CD4-positive, alpha-beta memory T cell (primary cell): ENCODE measurements at places on chromosomes 7 and 10. TPM values are rescaled to one million over a fixed set of nuclear protein-coding genes. Genes with fewer than 3 reads are reported as not detected.

DNA sequence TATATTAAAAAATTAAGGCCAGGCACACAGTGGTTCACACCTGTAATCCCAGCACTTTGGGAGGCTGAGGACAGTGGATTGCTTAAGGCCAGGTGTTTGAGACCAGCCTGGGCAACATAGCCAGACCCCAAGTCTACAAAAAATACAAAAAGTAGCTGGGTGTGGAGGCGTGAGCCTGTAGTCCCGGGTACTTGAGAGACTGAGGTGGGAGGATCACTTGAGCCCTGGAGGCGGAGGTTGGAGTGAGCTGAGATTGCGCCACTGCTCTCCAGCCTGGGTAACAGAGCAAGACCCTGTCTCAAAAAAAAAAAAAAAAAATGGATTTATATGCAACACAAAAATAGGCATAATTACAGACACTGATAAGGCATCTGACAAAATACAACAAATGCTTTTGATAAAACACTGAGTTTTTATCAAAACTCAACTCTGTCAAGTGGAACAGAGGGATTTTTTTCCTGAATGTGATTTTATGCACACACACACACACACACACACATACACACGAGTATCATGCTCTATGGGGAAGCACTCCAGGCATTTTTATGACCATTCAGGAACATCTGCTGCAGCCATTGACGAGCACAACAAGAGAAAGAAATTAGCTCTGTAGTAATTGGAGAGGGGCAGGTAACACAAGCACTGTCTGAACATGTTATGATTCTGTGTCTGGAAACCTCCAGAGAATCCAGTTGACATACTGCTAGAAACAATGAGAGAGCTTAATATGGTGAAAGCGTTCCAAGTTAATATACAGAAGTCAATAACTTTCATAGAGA is 193.1 kb downstream of the WDR37 start:
- peaks cover 7% of the 10 kb centered on the region for H3K4me1 ChIP-seq
- H3K4me3 ChIP-seq = no peak overlapping the region
- no peak for DNase-seq
- H3K36me3 ChIP-seq = no peaks in the 10 kb centered on the region
- H3K27me3 ChIP-seq = no peaks in the 10 kb centered on the region

GRCh38 chr10:24579906-24580305 is 143.8 kb downstream of the ARHGAP21 start:
- no peak overlapping the region for H3K27ac ChIP-seq
- H3K4me3 ChIP-seq = no peak overlapping the region
- no peaks in the 10 kb centered on the region for H3K36me3 ChIP-seq
- H3K4me1 ChIP-seq = no peaks in the 10 kb centered on the region
- H3K27me3 ChIP-seq = no peaks in the 10 kb centered on the region

DNA sequence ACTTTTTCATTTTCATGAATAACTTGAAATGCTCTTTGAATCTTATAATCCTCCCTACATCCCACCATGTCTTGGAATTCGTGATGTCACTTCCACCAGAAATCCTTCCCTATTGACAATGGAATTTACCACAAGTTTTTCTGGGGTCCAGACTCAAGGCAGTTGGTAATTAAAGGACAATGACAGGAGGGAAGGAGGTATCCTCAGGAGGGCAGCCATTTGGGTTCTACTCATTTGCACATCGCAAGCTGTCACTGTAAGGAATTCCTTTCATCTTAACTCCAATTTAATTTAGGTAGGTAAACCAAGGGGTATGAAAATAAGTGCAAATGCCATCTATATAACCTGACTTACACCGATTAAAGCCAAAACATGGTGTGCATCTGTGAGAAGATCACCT is 21.9 kb downstream of the LRRC17 start:
- H3K27ac ChIP-seq = no peak overlapping the region
- no peaks in the 10 kb centered on the region for H3K36me3 ChIP-seq
- no peaks in the 10 kb centered on the region for H3K4me1 ChIP-seq

DNA sequence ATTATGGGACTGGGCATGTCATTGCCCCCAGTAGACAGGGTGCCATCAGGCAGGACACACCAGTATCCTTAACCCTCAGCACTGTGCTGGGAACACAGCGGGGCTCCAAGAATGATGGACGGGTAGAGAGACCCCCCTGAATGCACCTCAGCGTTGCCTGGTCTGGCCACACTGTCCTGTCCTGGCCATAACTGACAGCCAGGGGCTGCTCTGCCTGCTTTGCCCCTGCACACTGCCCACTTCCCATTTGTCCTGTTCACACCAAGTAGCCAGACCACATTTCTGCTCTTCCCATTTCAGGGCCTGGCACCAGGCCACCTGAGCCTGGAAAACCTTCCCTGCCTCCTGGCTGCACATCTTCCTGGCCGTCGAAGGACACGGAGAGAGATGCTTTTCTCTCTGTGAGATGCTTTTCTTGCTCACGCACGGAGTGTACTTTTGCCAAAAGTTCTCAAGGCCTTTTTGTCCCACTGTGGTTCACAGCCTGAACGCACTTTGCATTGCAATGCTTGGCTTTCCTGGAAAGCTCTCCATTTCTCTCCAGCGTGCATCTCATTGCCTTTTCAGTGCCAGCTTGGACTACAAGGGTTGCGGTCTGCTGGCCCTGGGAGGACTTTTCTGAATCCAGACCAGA is 131.0 kb upstream of the EEPD1 start:
- no peaks in the 10 kb centered on the region for H3K4me1 ChIP-seq
- DNase-seq = no peak
- H3K4me3 ChIP-seq = no peak overlapping the region
- H3K36me3 ChIP-seq = no peaks in the 10 kb centered on the region
- no peaks in the 10 kb centered on the region for H3K27me3 ChIP-seq
- H3K27ac ChIP-seq = no peak overlapping the region

GRCh38 chr7:131554880-131555516 is 1.4 kb downstream of the PODXL start:
- H3K36me3 ChIP-seq = no peaks in the 10 kb centered on the region
- no peak overlapping the region for H3K27ac ChIP-seq
- DNase-seq = no peak
- H3K4me1 ChIP-seq = peaks cover 25% of the 10 kb centered on the region
- H3K4me3 ChIP-seq = no peak overlapping the region

- H3K4me3 ChIP-seq = no peak overlapping the region
- peaks cover 28% of the 10 kb centered on the region for H3K4me1 ChIP-seq
- peaks cover 62% of the 10 kb centered on the region for H3K36me3 ChIP-seq
These were observed 20.6 kb downstream of the RBM17 start for GRCh38 chr10:6109444-6109775.

GRCh38 chr7:12941512-12941911 is 254.1 kb downstream of the ARL4A start:
- no peak for DNase-seq
- H3K4me1 ChIP-seq = no peaks in the 10 kb centered on the region
- H3K36me3 ChIP-seq = no peaks in the 10 kb centered on the region
- no peak overlapping the region for H3K4me3 ChIP-seq
- H3K27ac ChIP-seq = no peak overlapping the region
- H3K27me3 ChIP-seq = no peaks in the 10 kb centered on the region

GRCh38 chr7:101108330-101108857 is 18.5 kb upstream of the SERPINE1 start:
- H3K27me3 ChIP-seq = no peaks in the 10 kb centered on the region
- no peaks in the 10 kb centered on the region for H3K36me3 ChIP-seq

- H3K4me3 ChIP-seq = no peak overlapping the region
- DNase-seq = no peak
- no peaks in the 10 kb centered on the region for H3K4me1 ChIP-seq
- no peaks in the 10 kb centered on the region for H3K36me3 ChIP-seq
- no peaks in the 10 kb centered on the region for H3K27me3 ChIP-seq
These were observed 68.4 kb downstream of the CDHR3 start for GRCh38 chr7:106031300-106032035.

DNA sequence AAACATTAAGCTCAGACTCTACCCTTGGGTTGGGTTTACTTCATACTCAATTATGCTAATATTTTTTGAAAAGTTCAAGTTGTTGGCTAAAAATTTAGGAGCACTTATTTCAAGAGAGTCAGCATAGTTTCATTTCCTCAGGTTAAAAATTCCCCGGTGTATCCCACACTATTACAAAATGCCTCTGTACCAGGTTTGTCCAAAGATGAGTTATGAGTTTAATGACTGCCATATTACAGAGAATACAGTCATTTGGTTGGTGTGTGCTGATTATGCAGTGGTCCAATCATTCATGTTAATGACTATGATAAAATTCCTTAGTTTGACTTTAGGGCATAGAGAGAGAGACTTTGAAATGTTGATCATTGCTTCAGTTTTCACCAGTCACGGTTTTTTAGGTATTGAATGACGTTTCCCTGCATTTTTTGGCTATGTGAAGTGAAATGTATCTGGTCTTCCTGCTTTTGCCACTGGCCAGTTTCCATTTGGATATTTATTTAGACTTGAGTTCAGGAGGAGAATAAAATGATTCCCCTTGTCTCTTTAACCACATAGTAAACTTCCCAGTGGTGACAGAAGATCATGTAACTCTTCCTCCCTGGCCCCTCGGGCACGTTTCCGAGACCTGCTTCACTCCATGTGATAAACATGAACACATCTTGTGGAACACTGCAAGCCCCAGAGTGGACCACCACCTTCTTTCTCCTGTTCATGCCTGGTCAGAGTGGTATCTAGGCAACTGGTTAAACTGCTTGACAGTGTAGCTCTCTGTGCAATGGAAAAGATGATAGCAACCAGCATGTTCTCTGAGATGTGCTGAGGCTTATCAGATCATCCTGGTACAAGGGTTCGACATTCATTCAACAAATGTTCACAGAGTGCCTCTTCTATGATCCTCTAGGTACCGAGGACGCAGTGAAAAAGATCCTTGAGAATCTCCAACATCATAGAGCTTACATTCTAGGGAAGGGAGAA is 153.6 kb downstream of the CACNB2 start:
- H3K4me3 ChIP-seq = no peak overlapping the region
- no peaks in the 10 kb centered on the region for H3K27me3 ChIP-seq
- H3K27ac ChIP-seq = no peak overlapping the region
- no peak for DNase-seq
- no peaks in the 10 kb centered on the region for H3K36me3 ChIP-seq

- H3K36me3 ChIP-seq = peaks cover 12% of the 10 kb centered on the region
- no peak for DNase-seq
These were observed 639 bp upstream of the TFAM start for GRCh38 chr10:58384544-58384998.

- peaks cover 45% of the 10 kb centered on the region for H3K4me1 ChIP-seq
- no peaks in the 10 kb centered on the region for H3K27me3 ChIP-seq
- H3K36me3 ChIP-seq = no peaks in the 10 kb centered on the region
These were observed 37.2 kb upstream of the TARP start for GRCh38 chr7:38310591-38311101.

DNA sequence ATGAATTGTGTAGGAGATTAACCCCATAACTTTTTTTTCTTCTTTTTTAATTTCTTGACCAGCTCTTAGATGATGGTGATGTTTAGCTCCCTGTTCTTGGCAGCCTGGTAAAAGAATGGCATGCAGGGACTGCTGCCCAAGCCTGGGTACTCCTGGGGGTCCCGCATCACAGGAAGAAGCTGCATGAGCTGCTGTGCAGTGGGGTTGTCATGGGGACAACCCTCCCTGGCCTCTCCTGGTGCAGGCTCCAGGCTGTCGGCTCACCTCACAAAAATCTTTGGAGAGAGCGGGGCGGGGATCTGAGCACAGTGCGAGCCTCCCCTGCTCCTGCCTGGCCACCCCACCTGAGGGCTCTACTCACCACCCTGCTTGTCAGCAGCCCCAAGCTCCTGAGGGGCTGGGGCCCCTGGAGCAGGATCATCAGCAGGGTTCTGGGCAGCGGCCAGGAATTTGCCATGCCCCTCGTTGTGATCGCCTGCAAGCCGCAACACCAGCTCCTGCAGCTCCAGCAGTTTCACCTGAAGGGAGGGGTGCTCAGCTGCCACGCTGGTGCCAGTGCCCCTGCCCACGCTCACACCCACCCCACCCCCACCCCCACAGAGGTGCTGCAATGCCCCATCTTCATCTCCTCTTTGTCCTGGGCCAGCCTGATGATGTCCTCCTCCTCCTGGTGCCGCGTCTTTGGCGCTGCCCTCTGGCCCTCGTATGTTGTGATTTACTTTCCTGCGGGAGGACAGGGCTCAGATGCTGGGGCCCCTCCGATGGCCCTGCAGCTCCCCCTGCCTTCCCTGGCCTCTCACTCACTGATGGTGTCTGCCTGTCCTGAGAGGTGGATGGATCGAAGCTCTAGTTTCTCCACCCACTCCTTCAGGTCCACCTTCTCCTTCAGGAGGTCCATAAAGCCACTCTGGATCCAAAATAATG is 15.5 kb upstream of the MTPAP start:
- peaks cover under 1% of the 10 kb centered on the region for H3K4me1 ChIP-seq
- H3K36me3 ChIP-seq = no peaks in the 10 kb centered on the region
- no peak overlapping the region for H3K4me3 ChIP-seq
- no peak overlapping the region for H3K27ac ChIP-seq

- DNase-seq = no peak
- H3K4me3 ChIP-seq = no peak overlapping the region
- no peaks in the 10 kb centered on the region for H3K36me3 ChIP-seq
- peaks cover 20% of the 10 kb centered on the region for H3K4me1 ChIP-seq
- no peaks in the 10 kb centered on the region for H3K27me3 ChIP-seq
These were observed 7.7 kb upstream of the SCART1 start for GRCh38 chr10:133445751-133446708.

DNA sequence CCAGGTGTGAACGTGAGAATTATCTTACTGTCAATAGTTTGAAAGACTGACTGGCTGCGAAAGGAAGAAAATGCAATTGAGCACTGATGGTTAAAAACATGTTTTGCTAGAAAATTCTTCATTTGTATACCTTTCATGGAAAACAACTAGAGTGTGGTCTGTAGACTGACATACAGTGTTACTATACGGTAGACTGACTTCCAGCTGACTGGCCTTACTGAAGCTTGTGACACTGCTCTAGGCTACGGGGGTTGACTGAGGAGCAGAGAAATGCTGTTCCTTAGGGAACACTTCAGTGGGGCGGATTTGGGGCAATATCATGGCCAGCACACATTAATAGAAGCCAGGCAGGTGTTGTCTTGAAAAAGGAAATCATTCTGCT is 25.9 kb upstream of the DDC start:
- no peak overlapping the region for H3K27ac ChIP-seq
- H3K36me3 ChIP-seq = no peaks in the 10 kb centered on the region
- DNase-seq = no peak

GRCh38 chr10:129605266-129605985 is 138.4 kb downstream of the MGMT start:
- H3K27me3 ChIP-seq = no peaks in the 10 kb centered on the region
- DNase-seq = no peak
- no peaks in the 10 kb centered on the region for H3K4me1 ChIP-seq
- no peaks in the 10 kb centered on the region for H3K36me3 ChIP-seq
- H3K4me3 ChIP-seq = no peak overlapping the region
- H3K27ac ChIP-seq = no peak overlapping the region

GRCh38 chr7:81506609-81507008 is 263.2 kb downstream of the HGF start:
- H3K27ac ChIP-seq = no peak overlapping the region
- DNase-seq = no peak
- no peaks in the 10 kb centered on the region for H3K4me1 ChIP-seq
- no peaks in the 10 kb centered on the region for H3K36me3 ChIP-seq

KCNH2 gene
- 2.6 TPM for total RNA-seq

COL26A1 gene
- total RNA-seq = not detected

C10orf62 gene
- total RNA-seq = not detected

DLX5 gene
- not detected for total RNA-seq

SCIN gene
- total RNA-seq = 0.25 TPM

INPP5A gene
- 18.9 TPM for total RNA-seq

CAV1 gene
- total RNA-seq = not detected
